ENCODE measurements at places on chromosomes 1 and 21.

DNA sequence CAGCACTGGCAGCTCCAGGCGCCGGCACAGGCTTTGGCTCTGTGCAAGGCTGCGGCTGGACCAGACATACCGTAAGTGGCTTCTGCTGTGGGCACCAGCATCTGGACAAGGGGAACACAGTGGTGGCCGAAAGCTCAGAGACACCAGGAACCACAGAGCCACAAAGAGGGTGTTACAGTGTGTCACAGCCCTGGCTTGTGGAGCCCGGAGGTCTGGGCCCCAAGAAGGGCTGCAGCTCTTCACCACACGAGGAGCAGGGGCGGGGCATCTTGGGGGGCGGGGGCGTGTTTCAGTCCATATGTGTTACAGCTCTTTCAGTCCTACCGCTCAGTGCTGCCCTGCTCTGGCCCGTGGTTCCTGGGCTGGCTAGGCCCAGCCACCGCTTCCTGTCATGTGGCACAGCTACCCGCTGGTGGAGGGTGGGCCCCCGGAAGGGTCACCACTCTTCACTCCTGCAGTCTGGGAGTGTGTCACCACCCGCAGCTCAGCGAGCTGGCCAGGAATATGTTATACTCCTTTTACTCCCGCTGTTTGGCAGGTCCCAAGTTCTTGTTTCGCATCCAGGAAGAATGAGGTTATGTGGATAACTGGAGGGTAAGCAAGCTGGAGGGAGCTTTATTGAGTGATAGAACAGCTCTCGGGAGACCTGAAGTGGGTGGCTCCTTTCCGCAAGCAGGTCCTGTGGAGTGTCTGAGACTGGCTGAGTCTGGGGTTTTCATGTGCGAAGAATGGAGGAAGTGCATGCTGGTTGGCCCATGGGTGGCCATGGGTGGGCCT, 3.3 kb upstream of the LSM10 start:
- peak; percentile 62 for DNase-seq

- DNase-seq = no peak
Measured at GRCh38 chr1:79613046-79613445, 606.5 kb upstream of the ADGRL4 start.

DNA sequence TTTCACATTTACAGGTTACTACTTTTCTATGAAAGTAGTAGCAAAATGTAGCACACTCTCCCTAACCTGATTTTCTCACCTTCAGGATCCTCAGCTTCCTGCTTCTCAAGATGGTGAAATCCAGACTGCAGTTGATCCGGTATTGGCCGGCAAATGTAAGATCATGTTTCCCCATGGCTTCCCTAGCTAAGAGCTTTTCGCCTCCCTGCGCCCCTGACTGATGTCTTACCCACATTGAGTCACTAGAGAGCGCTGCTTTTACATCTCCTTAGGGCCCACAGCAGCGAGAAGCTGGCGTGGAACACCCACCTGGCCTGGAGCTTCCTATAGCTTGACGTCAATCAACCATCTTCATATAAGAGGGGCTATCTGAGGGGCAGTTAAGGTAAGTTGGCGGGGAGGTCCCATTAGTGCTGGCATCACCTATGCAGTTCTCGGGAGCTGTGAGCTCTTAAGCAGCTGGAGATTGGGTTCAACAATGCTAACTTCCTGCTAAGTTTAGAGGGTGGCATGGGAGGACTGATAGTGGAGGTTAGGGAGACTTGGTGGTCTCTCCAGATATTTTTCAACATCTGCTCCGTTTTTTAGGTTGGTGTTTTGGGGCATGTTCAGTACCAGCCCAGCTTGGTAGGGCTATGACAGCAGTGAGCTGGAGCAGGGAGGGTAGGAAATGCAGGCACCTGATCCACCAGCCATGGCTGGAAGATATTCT, 5.5 kb downstream of the PTPN7 start:
- DNase-seq = no peak

GRCh38 chr1:223248001-223248769, 105.1 kb upstream of the TLR5 start:
- DNase-seq = no peak

DNA sequence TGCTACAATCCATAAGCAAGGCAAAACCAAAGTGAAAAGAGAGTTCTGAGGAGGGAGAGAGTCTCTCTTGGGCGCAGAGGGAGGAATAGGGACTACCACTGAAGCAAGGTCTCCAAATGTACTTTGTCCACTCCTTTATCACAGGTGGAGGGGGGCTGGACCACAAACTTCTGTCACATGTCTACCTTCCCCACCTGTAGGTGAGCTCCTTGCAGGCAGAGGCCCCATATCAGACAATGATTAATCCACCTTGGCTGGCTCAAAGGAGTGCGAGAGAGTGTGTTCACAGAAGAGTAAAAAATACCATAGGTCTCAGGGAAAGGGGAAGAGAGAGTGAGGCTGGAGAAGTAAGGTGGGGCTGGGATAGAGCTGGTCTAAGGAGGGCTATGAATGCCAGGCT, 4.5 kb downstream of the BEND5 start:
- no peak for DNase-seq

DNA sequence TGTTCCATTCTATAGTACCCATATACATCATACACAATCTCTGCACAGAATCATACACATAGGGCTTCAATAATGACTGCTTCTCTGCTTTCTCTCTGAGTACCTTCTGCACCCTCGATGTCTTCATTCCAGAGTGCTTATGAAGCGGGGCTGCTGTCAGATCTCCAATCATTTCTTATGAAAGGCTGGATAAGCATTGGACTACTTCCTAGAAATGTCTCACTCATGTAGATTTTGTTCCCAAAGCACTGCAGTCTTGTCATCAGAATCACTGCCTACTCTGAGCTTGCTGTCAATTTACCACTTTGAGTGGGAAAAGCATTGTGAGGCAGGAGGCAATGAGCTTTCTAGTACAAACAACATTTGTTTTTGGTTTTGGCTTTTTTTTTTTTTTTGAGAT, 179.0 kb downstream of the SLC35F3 start:
- DNase-seq = no peak

GRCh38 chr21:46416551-46416950, 42.1 kb upstream of the DIP2A start:
- no peak for DNase-seq

DNA sequence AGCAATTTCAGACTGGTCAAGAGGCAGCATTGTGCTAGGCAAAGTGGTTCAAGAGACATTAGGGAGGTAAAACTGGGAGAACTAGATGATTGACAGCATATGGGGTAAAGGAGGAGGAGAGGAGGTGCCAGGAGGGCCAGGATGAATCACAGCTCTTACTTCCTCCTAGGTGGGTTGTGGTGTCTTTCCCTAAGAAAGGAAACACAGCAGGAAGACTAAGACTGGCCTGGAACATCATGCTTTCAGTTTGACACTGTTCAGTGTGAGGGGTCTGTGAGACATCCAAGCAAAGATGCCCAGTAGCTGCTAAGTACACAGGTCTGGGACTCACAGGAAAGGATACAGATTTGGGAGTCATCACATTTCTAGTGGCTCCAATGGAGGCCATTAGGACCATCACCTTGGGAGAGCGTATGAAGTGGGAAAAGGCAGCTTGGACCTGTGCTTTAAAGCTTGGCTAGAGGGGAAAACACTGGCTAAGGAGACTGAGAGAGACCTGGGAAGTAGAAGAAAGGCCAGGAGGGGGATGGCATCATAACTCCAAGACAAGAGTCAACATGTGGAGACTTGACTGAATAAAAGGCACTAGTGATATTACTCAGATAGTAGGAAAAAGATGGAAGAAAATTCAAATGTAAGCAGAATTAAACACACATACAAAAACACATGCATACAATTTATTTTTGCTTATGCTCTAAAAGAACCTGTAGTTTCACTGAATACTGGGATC, 17.3 kb downstream of the CD58 start:
- DNase-seq = no peak

GRCh38 chr1:3015269-3015635, 6.0 kb upstream of the ACTRT2 start:
- no peak for DNase-seq

GRCh38 chr1:38833146-38833545, 26.4 kb downstream of the RRAGC start:
- DNase-seq = no peak

DNA sequence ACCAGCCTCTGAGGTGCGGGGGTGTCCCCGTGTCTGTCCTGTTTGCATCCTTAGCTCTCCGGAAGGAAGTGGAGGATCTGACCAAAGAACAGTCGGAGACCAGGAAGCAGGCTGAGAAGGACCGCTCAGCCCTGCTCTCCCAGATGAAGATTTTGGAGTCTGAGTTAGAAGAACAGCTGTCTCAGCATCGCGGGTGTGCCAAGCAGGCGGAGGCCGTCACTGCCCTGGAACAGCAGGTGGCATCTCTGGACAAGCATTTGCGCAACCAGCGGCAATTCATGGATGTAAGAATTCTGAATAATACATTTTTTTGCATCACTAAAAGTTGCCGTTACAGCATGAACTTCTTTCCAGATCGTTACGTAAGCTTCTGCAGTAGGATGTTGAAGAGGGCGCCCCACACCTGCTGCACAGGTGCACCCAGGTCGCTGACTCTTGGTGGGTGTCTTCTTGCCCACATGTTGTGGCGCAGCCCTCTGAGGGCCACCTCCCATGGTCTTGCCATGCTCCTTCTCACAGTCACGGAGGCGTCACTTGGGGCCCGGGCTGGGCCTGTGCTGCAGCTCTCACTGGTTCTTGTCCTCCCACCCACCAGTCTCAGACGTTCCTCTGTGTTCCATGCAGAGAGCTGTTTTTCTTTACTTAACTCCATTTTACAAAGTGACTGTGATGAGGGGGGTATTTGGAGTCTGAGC, 61.3 kb upstream of the DIP2A start:
- DNase-seq = no peak

GRCh38 chr21:32119389-32119788, 159.5 kb downstream of the MIS18A start:
- no peak for DNase-seq

- DNase-seq = peak; percentile 68
Measured at GRCh38 chr21:46153247-46154154, 1.9 kb downstream of the FTCD start.

GRCh38 chr1:119275145-119276134, 93.1 kb upstream of the HAO2 start:
- peak; percentile 20 for DNase-seq

DNA sequence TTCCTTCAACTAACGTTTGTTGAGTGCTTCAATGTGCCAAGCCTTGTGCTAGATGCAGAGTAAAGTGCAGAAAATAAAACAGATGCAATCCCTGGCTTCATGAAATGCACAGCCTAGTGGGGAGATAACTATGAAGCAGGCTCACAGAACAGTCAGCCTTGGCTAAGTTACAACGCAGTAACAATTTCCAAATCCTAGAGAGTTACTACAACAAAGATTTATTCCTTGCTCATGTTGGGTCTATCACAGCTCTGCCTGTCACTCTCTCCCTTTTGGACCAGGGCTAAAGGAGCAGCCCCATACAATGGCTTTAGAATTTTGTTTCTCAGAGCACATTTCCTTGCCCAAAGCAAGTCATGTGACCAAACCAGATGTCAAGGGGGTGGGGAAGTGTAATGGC, 359.8 kb downstream of the ZNF326 start:
- DNase-seq = no peak

DNA sequence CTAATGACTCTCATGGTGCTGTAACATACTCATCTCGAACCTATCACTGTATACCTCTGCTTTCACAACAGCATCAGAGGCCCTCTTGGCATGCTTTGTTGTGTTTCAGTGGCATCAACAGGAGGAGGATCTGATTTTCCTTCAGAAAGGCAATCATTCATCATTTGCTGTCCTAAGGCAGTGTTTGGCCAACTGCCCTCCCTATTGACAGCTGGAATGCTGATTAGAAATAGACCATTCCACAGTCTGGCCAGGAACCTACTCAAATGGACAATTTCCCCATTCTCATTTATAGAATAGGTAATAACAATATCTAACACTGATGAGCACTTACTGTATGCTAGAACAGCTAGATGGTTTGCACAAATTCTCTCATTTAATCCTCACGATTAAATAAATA, 310.6 kb upstream of the PTBP2 start:
- no peak for DNase-seq

DNA sequence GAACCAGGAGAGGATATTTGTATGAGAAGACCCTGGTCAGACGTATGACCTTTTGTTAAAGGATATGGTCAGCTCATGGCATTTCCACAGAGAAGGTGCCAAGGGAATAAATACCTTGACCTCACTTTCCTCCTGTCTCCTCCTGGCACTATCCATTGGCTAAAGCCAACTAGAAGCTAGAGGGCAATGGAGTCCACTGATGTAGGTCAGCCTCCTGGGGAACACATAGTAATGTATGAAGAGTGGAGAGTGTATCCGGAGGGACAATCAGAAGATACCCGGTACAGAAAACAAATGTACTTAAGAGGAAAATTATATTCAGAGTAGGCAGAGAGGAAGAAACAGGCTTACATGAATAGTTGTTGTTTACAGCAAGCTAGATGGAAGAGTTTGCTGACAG, 698 bp upstream of the NTMT2 start:
- no peak for DNase-seq

GRCh38 chr1:100184536-100184935, 6.5 kb upstream of the LRRC39 start:
- DNase-seq = no peak

DNA sequence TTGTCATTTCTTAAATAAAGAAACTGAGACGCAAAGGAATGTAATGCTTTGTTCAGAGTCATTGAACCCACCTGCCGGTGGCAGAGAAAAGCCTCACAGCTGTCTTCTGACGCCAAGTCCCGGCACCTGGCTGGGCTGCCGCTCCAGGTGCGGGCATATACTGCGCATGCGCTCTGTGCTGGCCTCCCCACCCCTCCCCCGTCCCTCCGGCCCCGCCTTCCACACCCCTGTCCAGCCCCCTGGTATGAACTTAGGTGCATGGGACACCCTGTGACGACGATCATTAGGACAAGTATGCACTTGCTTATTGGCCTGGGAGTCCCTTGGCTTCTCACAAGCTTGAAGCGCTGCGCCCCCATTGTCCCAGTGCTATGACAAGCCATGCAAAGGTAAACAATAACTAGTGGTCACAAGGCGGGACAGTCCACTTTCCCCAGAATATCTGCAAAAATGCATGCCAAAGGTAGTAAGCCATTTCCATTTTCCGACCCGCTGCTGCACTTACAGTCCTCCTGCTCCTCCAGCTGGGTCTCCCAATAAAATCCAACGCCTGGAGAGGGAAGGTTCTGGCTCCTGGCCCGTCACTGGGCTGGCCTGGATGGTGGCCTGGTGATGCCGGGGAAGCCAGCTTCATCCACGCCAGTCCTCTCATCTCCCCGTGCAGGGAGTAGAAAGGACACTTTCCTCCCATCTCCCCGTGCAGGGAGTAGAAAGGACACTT, 100.4 kb downstream of the PSMG1 start:
- DNase-seq = no peak

DNA sequence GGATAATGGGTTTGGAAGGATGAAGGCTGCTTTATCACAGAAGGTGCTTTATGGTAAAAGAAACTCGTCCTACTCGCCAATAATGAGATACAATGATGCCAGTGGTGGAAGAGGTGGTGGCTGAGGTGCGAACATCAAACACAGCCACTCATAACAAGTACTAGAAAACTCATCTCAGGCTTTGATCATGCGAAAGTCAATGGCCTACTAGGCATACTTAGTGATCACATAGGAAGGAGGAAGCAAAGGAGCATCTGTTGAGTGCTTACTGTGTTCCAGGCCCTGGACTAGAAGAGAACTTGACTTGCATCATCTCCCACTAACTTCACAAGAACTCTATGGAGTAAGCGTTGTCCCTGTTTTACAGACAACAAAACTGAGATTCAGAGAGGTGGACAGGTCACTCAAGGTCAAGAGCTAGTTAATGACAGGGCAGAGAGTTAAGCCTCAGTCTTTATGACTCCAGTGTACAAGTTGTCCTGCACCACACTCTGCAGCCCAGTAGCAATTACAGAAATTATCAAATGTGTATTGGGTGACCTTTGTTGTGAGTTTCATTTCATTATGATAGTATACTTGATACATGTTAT, 33.6 kb downstream of the RUNX1 start:
- DNase-seq = no peak

- no peak for DNase-seq
Measured at GRCh38 chr1:37156646-37157045, 122.3 kb upstream of the GRIK3 start.
